ENCODE measurements at places on chromosomes 11 and 22. TPM values are rescaled to one million over a fixed set of nuclear protein-coding genes. Genes with fewer than 3 reads are reported as not detected.

- peak overlapping the region; percentile 99 for H3K27ac ChIP-seq
- H3K27me3 ChIP-seq = no peaks in the 10 kb centered on the region
- H3K4me3 ChIP-seq = peak overlapping the region; percentile 69
- DNase-seq = peak; percentile 87
- no peaks in the 10 kb centered on the region for H3K36me3 ChIP-seq
- H3K4me1 ChIP-seq = peaks cover 58% of the 10 kb centered on the region
These were observed 10.9 kb downstream of the PIM3 start for GRCh38 chr22:49971232-49972162.

GRCh38 chr22:28956506-28956905 lies 73.1 kb downstream of the ZNRF3 start:
- no peaks in the 10 kb centered on the region for H3K36me3 ChIP-seq
- H3K4me1 ChIP-seq = peaks cover 49% of the 10 kb centered on the region
- no peaks in the 10 kb centered on the region for H3K27me3 ChIP-seq
- H3K4me3 ChIP-seq = no peak overlapping the region

DNA sequence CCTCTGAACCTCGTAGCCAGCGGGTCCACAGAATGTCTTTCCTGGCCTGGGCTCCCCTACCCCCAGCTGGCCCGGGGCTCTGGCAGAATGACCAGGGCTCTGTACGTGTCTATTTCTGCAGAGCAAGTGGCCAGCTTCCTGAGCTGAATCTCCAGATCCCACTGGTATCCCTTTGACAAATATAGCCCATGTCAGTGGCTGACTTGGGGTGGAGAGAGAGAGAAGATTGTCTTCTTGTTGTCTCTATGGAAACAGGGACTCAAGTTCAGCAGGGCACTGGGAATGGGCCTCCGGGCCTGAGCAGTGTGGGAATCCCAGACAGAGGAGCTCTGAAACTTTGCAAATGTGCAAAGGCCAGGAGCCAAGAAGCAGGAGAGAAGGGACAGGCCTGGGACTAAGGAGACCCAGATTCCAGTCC lies 33.9 kb downstream of the ANO1 start:
- no peaks in the 10 kb centered on the region for H3K36me3 ChIP-seq
- H3K4me3 ChIP-seq = no peak overlapping the region
- no peaks in the 10 kb centered on the region for H3K27me3 ChIP-seq
- no peak for DNase-seq
- peak overlapping the region; percentile 75 for H3K27ac ChIP-seq

- no peak overlapping the region for H3K27ac ChIP-seq
- peaks cover 32% of the 10 kb centered on the region for H3K27me3 ChIP-seq
- no peaks in the 10 kb centered on the region for H3K36me3 ChIP-seq
- DNase-seq = no peak
These were observed 31.9 kb downstream of the ANKK1 start for GRCh38 chr11:113419454-113420003.

DNA sequence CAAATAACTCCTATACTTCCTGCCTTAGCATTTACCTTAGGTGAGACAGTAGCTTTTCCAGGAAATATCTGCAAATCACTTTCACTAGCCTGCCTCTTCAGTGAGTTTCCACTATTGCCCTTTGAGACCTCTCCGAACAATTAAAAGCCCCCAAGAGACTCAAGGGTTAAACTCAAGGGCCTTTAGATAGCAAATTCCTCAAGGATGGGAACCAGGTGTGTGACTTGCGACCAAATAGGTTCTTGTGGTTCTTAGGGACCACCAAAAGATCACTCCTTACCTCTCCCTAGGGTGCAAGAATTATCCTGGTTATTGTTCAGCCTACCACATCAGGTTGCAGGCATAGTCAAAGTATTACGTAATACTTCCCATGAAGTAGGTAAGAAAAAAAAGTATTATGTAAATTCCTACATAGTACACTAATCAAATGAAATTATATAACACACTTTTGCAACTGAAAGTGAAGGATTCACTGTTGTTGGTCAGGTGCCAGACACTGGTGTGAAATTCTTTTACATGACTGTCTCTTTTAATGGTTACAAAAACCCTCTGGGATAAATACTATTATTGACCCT lies 1.4 kb upstream of the RDX start:
- no peaks in the 10 kb centered on the region for H3K36me3 ChIP-seq
- peaks cover 44% of the 10 kb centered on the region for H3K4me1 ChIP-seq
- no peak overlapping the region for H3K4me3 ChIP-seq
- H3K27ac ChIP-seq = no peak overlapping the region

DNA sequence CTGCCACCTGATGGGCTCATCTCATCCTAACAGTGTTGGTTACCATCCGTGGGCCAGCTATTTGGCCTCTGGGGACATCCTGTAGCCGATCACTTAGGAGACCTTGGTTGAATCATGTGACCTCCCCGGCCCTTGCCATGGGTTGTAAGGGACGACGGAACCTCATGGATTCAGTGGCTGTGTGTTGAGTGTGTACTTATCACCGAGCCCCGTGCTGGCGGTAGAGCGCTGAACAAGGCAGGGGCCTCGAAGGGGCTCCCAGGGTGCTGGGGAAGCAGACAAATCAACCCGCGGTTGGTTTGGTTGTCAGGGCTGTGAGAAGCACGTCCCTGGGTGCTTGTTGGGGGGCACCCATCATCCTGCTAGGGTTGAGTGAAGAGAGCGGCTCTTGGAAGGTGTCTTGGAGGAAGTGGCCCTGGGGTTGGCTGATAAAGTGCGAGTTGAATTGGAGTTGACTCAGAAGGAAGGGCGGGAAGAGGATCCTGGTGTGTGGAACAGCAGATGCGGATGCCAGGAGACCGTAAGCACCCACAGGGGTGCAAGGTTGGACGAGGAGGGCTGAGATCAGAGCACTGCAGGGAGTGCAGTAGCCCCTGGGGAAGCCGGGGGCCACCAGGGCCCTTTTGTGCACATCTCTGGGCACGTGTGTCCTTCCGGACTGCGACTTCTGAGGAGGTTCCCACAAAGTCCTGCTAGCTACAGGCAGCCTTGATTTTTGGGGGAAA lies 53.6 kb downstream of the MPPED1 start:
- no peaks in the 10 kb centered on the region for H3K36me3 ChIP-seq
- no peak for DNase-seq
- no peaks in the 10 kb centered on the region for H3K4me1 ChIP-seq
- no peak overlapping the region for H3K4me3 ChIP-seq
- no peak overlapping the region for H3K27ac ChIP-seq

DNA sequence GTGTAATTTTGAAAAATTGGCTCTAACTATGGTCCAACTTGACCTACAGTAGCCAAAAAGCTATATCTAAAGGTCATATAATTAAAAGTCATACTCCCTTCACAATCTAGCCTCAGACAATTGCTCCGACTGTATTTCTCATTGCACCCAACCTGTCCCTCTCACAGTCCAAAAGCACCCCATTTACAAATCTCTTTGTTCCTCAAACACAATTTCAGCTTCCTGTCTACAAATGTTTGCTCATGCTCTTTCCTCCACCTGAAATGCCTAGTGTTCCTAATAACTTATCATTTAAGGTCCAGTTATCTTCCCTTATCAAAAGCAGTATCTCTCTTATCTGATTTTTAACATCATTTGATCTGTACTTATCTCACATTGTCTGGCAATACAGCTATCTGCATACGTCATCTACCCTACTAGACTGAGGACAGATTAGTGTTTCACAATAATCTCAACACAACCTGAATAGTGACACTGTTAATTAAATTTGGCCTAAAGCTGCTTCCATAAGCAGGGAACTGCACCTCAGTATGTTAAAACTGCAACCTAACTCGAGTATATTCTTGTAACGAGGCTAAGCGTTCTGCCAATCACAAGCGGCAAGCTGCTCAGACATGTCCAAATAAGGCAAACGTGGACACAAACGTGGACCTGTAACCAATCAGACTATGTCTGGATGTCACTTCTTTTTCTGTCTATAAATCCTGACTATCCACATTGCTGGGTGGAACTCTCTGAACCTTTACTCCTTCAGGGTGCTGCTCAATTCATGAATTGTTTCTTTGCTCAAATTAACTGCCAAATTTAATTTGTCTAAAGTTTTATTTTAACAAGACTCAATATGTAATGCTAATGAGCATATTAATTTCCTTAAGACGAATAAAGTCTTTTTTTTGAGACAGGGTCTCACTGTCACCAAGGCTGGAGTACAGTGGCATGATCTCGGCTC lies 15.9 kb downstream of the PICALM start:
- no peaks in the 10 kb centered on the region for H3K27me3 ChIP-seq
- H3K4me3 ChIP-seq = no peak overlapping the region
- H3K4me1 ChIP-seq = peaks cover 89% of the 10 kb centered on the region
- DNase-seq = no peak
- no peaks in the 10 kb centered on the region for H3K36me3 ChIP-seq
- no peak overlapping the region for H3K27ac ChIP-seq

- H3K36me3 ChIP-seq = no peaks in the 10 kb centered on the region
- peaks cover 33% of the 10 kb centered on the region for H3K4me1 ChIP-seq
- H3K27ac ChIP-seq = peak overlapping the region; percentile 92
- peak; percentile 58 for DNase-seq
These were observed 28.3 kb upstream of the WNT11 start for GRCh38 chr11:76234416-76235232.

- H3K27ac ChIP-seq = no peak overlapping the region
- H3K4me1 ChIP-seq = no peaks in the 10 kb centered on the region
- DNase-seq = no peak
- no peak overlapping the region for H3K4me3 ChIP-seq
- H3K36me3 ChIP-seq = peaks cover 6% of the 10 kb centered on the region
These were observed 19.9 kb downstream of the IFT27 start for GRCh38 chr22:36756031-36756430.

GRCh38 chr11:13134886-13135285 lies 125.8 kb downstream of the RASSF10 start:
- no peak for DNase-seq
- peaks cover 10% of the 10 kb centered on the region for H3K4me1 ChIP-seq
- peaks cover 7% of the 10 kb centered on the region for H3K27me3 ChIP-seq
- no peak overlapping the region for H3K4me3 ChIP-seq
- no peaks in the 10 kb centered on the region for H3K36me3 ChIP-seq

- H3K4me3 ChIP-seq = no peak overlapping the region
- peaks cover 36% of the 10 kb centered on the region for H3K4me1 ChIP-seq
- no peak overlapping the region for H3K27ac ChIP-seq
- DNase-seq = no peak
These were observed 513.0 kb downstream of the SOX6 start for GRCh38 chr11:15843309-15843872.

GRCh38 chr11:12202661-12203310 lies 92.4 kb downstream of the MICAL2 start:
- DNase-seq = no peak
- no peak overlapping the region for H3K4me3 ChIP-seq
- H3K36me3 ChIP-seq = peaks cover 16% of the 10 kb centered on the region
- peaks cover 50% of the 10 kb centered on the region for H3K4me1 ChIP-seq
- no peak overlapping the region for H3K27ac ChIP-seq

GRCh38 chr11:96827164-96827563 lies 437.4 kb downstream of the JRKL start:
- H3K27me3 ChIP-seq = no peaks in the 10 kb centered on the region
- no peak for DNase-seq
- H3K36me3 ChIP-seq = no peaks in the 10 kb centered on the region
- no peak overlapping the region for H3K4me3 ChIP-seq
- peaks cover 11% of the 10 kb centered on the region for H3K4me1 ChIP-seq

GRCh38 chr22:20083157-20083890 lies 3.3 kb downstream of the DGCR8 start:
- DNase-seq = no peak
- no peaks in the 10 kb centered on the region for H3K27me3 ChIP-seq
- peaks cover 68% of the 10 kb centered on the region for H3K4me1 ChIP-seq
- no peak overlapping the region for H3K4me3 ChIP-seq

GRCh38 chr11:77060234-77060633 lies 6.5 kb upstream of the CAPN5 start:
- H3K27me3 ChIP-seq = no peaks in the 10 kb centered on the region
- no peak overlapping the region for H3K27ac ChIP-seq
- DNase-seq = no peak
- H3K4me3 ChIP-seq = no peak overlapping the region
- no peaks in the 10 kb centered on the region for H3K36me3 ChIP-seq

DNA sequence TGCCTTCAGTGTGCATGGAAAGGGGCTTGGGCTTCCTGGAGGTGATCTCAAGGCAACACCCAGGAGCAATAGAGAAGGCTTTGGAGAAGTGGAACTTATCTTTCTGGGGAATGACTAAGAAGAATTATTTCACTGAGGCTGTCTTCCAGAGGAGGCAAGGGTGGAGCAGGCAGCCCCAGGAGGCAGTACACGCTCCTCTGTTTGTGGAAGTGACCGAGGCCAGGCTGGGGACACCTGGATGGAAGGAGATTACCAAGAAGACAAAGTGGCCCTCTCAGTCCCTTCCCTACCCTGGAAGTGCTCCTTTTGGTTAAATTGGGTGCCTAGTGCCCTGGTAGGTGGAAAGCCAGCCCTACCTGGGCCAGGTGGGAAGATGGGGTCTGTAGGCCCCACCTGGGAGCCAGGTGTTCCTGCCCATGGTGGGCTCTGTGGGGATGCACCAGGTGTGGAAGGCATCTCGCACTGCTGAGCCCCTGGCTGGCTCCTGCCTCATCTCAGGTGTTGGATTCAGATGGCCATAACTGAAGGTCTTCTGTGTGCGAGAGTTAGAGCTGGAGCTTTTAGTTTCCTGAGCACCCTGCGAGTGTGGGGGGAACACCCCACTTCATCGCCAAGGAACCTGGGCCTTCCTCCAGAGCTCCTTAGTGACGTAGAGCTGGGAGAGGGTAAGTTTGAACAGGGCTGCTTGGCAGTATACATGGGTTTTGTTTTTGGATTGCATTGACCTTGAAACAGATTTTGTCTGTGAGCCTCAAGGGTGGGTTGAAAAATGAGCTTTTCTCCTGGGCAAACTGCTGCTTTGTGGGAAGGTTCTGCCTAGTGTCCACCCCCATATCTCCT lies 46.1 kb downstream of the MICAL2 start:
- H3K36me3 ChIP-seq = peaks cover 11% of the 10 kb centered on the region
- no peak overlapping the region for H3K4me3 ChIP-seq
- no peak for DNase-seq
- no peaks in the 10 kb centered on the region for H3K27me3 ChIP-seq

- peaks cover 44% of the 10 kb centered on the region for H3K36me3 ChIP-seq
- peak; percentile 50 for DNase-seq
- H3K27me3 ChIP-seq = no peaks in the 10 kb centered on the region
These were observed 605 bp upstream of the COPB1 start for GRCh38 chr11:14500181-14500651.

- H3K27ac ChIP-seq = peak overlapping the region; percentile 46
- peak overlapping the region; percentile 88 for H3K4me3 ChIP-seq
- peaks cover 66% of the 10 kb centered on the region for H3K36me3 ChIP-seq
- peaks cover 97% of the 10 kb centered on the region for H3K4me1 ChIP-seq
- DNase-seq = no peak
- no peaks in the 10 kb centered on the region for H3K27me3 ChIP-seq
These were observed 3.3 kb downstream of the RBM4 start for GRCh38 chr11:66641834-66642233.

LRRC10B gene
- total RNA-seq = 0.88 TPM

CNTF gene
- 0.93 TPM for total RNA-seq

CARD16 gene
- total RNA-seq = 8.3 TPM

SPDYC gene
- total RNA-seq = not detected

ZW10 gene
- total RNA-seq = 8.6 TPM

TBX10 gene
- 0.14 TPM for total RNA-seq

CDC42EP2 gene
- 11.3 TPM for total RNA-seq

TRIM51 gene
- total RNA-seq = not detected

MIOX gene
- not detected for total RNA-seq

CRYBB3 gene
- total RNA-seq = not detected

Measured in left ventricle myocardium inferior (tissue), 1 donor.